ENCODE measurements at places on chromosomes 5 and 9.

DNA sequence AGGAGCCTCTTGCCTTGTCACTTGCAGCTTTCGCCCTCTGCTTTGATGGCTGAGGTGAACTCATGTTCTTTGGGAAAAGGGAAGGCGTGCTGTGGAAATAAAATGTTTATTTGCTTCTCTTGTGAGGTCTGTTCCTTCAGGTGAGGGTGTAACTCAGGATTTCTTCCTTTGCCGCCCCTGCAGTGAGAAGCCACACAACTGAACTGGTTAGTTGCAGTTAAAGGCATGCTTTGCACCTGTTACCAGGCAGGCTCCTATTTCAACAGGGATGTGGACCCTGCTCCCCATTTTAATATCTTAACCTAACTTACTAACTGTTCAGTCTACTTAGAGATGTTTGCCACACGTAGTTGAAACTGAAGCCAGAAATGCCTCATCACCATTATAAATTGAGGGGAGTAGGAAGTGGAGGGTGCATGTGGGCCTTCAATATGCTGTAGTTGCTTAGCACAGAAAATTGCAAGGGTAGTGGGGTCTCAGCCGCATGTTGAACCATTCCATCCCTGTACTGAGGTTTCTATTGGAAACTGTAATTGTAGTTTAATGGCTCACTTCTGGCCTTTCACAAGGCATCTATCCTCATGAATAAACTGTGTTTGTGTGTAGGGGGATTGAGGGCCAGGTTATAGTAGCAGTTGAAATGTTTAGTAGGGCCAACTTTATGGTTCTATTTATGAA is 7.9 kb downstream of the RACK1 start:
- DNase-seq, result no peak

- DNase-seq, result no peak
These were observed 142.9 kb downstream of the PLK2 start for GRCh38 chr5:58317009-58317408.

GRCh38 chr5:38847559-38848347 is 1.9 kb downstream of the OSMR start:
- peak; percentile 38 for DNase-seq

DNA sequence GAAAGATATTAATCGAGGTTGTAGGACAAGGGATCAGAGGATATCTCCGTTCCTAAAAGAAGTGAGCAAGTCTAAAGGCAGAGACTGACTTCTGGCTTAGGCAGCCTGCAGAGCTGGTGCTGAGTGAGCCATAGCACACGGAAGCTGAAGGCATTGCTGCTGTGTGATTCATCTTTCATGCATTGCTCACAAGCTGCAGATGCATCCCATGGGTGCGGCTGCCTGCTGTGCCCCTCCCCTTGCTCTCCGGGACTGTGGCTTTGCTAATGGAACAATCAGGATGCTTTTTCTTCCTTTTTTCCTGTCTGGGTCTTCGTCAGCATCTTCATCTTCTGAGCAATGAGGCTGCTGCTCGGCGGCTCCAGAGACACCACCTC is 341.4 kb downstream of the DIRAS2 start:
- peak; percentile 88 for DNase-seq

GRCh38 chr5:150946351-150946905 is 41.6 kb upstream of the ZNF300 start:
- DNase-seq, result peak; percentile 3

DNA sequence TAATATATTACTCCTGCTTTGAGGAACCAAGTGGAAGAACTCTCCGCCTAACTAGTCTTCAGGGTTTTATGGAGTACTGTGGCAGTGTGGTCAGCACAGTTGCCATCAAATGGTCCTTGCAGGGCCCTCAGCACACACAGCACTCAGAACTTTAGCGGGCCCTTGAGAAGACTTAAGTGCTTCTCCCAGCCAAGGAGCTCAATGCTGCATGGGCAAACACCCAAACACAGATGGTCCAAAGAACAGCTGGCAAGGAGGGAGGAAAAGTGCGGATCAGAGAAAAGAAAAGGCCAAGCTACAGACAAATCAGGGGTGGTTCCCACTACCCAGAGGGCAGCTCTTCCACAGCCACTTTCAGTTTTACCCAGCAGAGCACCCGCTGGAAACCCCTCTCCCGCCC is 98.6 kb downstream of the SPOCK1 start:
- no peak for DNase-seq

DNA sequence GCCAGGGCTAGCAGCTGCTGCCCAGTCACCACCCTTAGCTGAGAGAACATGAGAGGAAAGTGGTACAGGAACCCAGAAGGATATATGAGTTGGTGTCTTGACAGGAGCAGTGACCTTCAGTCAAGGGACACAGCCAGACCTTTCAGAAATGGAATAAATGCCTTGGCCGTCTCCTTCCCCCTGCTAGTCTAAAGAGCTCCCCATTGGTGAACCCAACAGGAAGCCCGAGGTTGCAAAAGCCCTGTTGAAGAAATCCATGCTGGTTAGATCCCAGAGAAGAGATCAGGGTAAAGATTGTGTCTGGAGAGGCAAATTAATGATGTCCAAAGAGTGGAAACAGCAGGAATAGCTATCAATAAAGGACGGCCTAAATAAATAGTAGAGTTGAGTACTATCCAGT is 244.5 kb downstream of the NR3C1 start:
- DNase-seq, result no peak

DNA sequence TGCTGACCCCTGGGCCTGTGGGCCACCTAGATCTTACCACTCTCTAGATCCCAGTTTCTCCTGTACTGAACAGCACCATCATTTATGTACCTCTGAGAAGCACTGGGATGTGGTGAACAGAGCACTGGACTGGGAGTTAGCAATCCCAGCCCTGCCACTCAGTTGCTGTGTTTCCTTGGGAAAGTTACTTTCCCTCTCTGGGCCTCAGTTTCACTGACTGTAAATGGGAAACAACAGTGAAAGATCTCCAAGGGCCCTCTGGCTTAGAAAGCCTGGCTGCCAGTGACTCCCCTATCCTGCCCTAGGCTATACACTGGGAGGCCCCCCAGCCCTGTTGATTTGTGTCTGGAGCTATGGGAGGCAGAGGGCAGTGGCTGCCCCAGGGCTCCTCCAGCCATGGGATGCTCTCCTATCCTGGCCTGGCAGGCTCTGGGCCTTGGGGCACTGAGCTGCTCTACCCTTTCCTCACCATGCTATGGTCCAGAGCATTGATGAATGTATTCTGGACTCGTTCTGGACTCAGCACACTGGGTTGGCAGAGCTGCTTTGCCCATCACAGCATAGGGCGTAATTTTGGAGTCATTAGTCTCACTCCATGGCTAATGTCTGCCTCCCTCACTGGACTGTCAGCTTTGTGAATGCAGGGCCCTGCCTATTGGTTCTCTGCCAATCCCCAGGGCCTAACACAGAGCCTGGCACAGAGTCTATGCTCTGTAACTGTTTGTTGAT is 99.3 kb downstream of the RGS3 start:
- no peak for DNase-seq

DNA sequence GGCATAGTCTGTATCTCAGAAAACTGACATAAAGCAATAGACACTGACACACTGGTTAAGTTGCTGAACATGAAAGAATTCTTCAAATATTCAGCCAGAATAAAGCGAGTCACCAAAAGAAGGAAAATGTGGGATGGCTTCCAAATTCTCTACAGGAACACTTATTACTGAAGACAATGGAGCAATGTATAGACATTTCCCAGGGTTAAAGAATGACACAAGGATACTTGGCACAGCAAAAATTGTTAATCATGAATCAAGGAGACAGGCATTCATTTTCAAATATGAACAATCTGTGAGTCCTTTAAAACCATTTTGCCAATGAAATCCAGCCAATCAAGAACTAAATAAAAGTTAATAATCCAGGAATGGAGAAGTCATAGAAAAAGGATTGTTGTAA is 92.5 kb downstream of the MTX3 start:
- DNase-seq, result peak; percentile 22

- no peak for DNase-seq
These were observed 184.5 kb downstream of the CRB2 start for GRCh38 chr9:123540457-123540856.

DNA sequence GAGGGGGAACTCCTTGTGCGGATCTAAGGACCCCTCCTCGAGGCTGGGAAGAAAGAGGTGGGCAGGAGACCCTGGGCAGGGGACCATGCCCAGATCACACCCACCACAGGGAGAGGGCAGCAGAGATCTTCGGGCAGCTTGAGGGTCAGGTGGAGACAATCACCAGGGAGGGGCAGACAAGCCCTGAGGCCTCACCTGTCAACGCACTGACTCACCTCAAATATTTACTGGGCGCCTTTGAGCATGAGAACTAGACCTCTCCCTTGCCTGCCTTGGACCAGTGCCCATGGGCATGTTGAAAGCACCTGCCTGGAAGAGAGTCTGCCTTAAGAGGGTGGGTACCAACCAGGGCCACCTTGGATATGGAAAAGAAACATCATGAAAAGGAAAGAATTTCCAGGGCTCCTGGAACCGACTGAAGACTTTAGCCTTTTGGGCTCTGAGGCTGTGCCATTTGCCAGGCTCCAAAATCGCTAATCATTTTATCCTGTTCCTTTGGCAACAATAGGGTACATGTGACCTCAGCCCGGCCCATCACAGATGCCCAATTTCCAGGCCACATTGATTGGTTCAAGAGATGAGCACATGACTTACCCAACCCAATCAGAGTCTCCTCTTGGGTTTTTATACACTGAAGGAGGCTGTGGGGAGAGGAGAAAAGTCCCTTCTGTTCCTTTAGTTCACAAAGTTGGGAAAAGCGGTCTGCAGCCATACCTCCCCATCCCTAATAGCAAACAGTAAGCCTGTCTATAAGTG is 10.4 kb upstream of the SPINK4 start:
- no peak for DNase-seq

- peak; percentile 65 for DNase-seq
These were observed 355.9 kb upstream of the TLE4 start for GRCh38 chr9:79215821-79216220.

GRCh38 chr5:77761606-77762005 is 14.5 kb downstream of the TBCA start:
- no peak for DNase-seq

DNA sequence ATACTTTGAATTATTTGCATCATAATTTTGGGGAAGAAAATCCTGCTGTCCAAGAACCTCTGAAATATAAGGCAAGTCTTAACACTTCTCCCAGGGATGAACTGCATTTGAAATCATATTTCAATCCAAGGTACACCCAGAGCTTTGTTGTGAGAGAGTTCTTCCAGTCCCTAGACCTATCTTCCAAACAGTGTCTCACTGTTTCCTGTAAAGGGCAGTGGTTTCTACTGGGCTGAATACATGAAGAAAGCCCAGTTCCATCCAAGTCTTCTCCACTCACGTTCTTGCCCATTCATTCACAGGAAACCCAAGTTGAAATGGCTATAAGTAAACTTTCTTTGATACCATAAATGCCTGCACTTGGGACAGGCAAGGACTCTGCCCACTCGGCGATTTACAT is 108.3 kb upstream of the LHFPL2 start:
- DNase-seq, result no peak

GRCh38 chr9:100206899-100207298 is 107.9 kb downstream of the INVS start:
- DNase-seq, result peak; percentile 56

DNA sequence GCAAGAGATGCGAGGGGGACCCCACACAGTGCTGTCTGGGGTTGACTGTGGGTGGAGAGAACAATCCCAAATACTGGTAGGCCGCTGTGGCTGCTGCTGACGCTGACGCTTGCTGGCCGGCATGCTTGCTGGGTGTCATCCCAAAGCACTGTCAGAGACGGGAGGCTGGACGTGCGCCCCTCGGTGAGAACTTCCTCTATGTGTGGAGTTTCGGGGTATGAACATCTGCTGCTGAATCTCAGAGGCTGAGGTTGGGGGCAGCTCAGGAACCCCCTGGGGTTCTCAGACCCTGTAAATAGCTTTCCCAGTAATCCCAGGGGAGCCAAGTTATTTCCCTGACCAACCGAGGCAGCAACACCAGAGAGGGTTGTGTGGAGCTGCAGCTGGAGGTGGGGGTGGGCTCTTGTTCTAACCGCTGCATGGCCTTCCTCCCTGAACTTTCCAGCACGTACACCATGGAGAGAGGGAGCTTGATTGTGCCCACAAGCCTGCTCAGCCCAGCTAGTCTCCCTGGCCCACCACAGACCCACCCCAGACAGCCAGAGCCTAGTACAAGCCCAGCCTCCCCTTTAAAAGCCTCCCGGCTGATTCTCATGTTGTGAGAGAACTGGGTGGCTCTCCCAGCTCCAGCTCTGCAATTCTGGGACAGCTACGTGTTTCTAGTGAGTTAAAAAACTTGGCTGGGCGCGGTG is 21.8 kb upstream of the SLC12A7 start:
- DNase-seq, result no peak

DNA sequence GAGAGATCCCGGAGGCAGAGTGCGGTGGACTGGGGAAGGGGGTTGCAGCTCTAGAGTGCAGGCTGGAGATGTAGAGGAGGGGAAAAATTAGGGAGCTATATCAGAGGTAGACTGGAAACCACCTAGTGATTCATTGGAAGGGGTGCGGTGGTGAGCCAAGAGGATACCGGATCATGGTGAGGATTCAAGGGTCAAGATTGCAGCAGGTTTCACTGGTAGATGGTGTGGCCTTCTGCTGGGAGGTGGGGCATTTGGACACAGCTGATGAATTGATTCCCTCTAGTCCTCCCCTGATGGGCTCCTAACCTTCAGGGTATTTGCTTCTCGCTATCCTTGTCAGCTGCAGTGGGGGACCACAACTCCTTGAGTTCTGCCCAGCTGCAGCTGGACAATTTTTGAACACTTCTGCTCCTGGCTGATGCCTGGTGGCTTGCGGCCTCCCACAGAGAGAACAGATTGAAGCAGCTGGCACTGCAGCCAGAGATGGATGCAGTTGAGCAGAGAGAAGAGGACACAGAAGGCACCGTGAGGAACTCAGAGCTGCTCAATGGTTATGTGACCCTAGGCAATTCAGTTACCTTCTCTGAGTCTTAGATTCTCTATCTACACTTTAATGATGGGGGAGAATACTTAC is 134.4 kb upstream of the ABCA1 start:
- no peak for DNase-seq

GRCh38 chr9:107931071-107931715 is 441.6 kb upstream of the KLF4 start:
- no peak for DNase-seq

GRCh38 chr9:130834371-130835336 is at the start of gene ABL1:
TSS of gene ABL1 (plus strand) at chr9:130835254. CDS start at chr9:130835447, 193 bp downstream.
- DNase-seq, result peak; percentile 85

DNA sequence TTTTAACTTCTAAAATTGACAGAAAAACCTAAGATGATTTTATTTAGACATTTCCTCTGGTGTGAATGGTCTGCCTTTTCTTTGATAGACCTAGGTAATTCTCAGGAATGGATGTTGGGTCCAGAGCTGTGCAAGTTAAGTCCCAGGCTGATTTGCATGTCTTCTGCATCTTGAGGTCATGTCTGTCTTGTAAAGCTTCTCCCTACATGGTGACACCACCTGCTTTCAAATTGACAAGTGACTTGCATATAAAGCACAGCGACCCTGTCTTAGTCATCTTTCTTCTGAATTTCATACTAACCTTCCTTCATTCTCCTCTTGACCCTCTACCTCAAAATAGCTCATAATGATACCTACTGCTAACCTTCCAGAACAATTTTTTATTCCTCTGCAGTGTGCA is 29.2 kb downstream of the OSTF1 start:
- no peak for DNase-seq

GRCh38 chr9:84659313-84659712 is 10.2 kb upstream of the NTRK2 start:
- no peak for DNase-seq
